ENCODE measurements at places on chromosomes 11 and 22. TPM values are rescaled to one million over a fixed set of nuclear protein-coding genes. Genes with fewer than 3 reads are reported as not detected.

Gene TPBGL
- 0.16 TPM for total RNA-seq

- DNase-seq, result no peak
Measured at GRCh38 chr11:109138196-109138595, 283.8 kb upstream of the C11orf87 start.

DNA sequence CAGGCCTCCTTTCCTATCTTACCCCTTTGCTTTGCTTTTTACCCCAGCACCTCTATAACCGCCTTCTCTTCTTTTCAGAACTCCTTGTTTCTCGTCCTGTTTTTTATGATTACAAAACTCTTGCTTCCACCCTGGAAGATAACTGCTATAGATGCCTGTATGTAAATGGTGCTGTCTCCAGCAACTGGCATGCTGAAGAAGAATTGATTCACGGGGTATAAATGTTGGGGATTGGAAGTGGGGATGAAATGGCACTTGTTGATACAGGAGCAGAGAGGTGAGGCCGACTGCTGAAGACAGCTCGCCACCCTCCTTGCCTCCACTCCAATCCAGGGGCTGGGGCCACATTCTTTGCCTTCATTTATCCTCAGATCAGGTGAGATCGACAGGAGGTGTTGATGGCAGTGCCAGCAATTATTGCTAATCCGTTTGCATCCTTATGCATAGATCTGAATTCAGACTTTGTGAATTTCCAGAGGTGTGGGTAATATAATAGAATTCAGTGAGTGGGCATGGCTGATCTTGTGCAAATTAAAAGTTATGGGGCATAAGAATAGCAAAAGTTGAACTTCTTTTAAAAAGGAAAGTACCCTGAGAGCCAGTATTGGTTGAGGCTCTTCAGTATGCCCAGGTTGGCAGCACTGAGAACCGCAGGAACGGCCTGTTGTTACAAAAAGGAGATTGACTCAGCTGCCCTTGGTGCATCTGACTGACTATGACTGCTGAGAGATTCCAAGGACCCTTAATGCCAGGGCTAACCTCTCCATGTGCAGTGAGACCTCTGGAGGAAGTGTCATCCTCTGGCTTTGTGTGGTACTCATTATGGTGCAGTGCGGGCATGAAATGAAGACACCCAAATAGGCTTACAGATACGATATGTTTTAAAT is 5.3 kb downstream of the NEAT1 start:
- DNase-seq, result no peak

- peak; percentile 37 for DNase-seq
Measured at GRCh38 chr22:37054056-37054395, 2.5 kb downstream of the KCTD17 start.

GRCh38 chr22:31210556-31211421 is 1.3 kb upstream of the LIMK2 start:
- no peak for DNase-seq

Gene VPREB1
- not detected for total RNA-seq

GRCh38 chr11:130580891-130581492 is 132.5 kb downstream of the ADAMTS15 start:
- DNase-seq, result peak; percentile 63

Gene FXYD6
- total RNA-seq, result 41.2 TPM

Gene MAP6
- 5.2 TPM for total RNA-seq

Gene HORMAD2
- not detected for total RNA-seq

GRCh38 chr11:33045551-33046255 is 6.3 kb downstream of the TCP11L1 start:
- no peak for DNase-seq

DNA sequence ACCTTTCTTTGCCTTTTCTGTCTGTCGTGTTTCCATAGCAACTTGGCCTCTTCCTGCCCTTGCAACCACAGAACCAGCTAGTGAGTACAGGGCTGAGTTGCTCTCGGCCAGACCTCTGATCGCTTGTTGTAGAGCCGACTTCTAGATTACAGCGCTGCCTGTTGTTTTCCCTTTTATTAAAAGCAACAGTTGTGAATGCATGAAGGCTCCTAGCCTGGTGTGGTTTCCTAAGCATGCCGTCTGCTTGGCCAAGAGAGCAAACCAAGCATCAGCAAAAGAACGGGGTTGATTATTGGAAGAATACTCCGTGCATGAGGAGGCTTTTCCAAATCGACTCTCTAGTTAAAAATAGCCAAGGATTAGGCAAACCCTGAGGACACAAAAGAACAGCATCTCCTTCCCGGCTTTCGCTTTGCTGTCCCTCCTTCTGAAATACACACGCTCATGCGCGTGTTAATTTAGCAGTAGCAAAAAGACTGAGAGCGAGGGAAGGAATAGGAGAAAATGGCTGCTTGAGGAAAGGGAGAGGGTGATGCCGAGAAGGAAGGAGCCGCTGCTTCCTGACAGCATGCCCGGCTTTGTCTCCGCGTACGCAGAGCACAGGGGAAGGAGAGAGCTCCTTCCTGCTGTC is 71.5 kb upstream of the TTC12 start:
- DNase-seq, result no peak

- DNase-seq, result no peak
Measured at GRCh38 chr11:35227576-35228327, 88.8 kb downstream of the CD44 start.

Gene RCOR2
- 11.1 TPM for total RNA-seq

Gene MAPK11
- total RNA-seq, result 10.0 TPM

Gene DGAT2
- 25.5 TPM for total RNA-seq

DNA sequence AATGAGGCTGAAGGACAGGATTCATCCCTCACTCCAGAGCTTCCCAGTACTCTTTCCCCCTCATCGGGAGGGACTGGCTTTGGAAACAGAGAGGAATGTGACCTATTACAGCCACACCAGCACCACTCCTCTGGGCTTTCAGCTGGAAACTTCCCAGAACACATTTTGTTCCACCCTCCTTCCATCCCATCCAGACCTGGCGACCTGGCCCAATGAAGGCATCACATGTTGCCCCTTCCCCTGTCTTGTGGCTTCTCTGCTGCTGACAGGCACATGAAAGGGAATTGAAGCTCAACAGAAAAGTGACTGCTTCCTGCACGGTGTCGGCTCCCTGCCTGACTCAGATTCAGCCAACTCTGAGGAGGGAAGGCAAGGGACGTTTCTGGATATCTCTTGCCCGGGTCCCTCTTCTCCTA is 19.1 kb downstream of the IRAG1 start:
- DNase-seq, result no peak

DNA sequence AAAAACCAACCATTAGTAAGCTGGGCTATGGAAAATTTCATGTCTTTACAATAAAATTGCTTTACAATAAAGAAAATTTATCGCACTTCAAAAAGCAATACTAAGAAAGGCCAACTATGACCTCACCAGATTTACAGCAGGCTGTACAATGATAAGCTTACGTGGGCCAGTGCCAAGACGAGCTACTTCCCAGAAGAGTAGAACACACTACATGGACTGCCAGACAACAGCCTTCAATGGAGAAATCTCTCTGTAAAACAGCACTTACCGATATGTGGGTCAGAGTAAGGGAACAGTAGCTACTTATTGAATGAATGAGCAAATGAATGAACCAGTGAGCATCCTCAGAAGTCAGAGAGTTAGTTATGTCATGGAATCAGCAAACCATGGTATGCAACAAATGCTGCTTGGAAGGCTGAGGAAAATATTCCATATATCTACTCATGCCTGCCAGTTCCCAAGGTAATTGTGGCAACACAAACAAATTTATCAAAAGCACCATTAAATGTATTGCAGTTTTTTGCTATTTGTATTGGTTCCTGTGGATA is 74.4 kb downstream of the SLC36A4 start:
- peak; percentile 65 for DNase-seq

Gene ENTHD1
- total RNA-seq, result not detected

GRCh38 chr11:112241486-112241885 is 15.3 kb downstream of the PTS start:
- no peak for DNase-seq

DNA sequence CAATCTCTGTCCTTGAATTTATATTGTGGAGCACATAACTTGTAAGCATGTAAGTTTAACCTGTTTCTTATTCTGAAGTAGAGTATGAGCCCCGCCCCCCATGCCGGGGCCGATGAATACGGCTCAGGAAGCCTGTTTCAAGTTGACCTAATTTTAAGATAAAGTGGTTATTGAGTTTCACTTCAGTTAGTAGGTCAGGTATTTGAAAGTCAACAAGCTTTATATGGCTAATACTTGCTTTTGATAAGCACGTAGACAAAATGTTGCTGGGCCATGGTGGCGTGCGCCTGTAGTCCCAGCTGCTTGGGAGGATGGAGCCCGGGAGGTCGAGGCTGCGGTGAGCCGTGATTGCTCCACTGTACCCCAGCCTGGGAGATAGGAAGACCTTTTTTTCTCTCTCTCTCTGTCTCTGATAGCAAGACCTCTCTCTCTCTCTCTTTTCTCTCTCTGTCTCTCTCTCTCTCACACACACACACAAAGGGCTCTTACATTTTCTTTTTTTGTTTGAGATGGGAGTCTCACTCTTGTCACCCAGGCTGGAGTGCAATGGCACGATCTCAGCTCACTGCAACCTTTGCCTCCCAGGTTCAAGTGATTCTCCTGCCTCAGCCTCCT is 14.4 kb downstream of the YWHAH start:
- no peak for DNase-seq

- no peak for DNase-seq
Measured at GRCh38 chr11:69535908-69536307, 54.4 kb downstream of the LINC01488 start.

DNA sequence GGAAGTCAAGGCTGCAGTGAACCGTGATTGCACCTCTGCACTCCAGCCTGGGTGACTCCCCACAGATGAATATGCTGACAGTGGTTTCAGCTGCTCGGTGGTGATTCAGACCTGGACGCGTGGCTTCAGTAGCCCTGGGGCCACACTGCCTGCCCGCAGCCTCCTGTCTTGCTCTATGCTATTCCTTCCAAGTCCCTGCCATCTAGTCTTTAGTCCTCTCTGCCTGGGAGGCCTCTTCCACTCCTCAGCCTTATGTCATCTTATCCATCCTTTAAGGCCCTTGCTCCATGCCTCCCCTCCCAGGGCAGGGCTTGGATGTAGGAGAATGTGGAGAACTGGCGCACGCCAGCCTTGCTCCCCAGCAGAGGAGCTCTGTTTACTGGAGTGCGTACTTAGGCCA is 23.0 kb downstream of the YDJC start:
- no peak for DNase-seq

- no peak for DNase-seq
Measured at GRCh38 chr11:94563848-94564467, 3.2 kb upstream of the PIWIL4 start.

Gene CLMP
- total RNA-seq, result 8.6 TPM

DNA sequence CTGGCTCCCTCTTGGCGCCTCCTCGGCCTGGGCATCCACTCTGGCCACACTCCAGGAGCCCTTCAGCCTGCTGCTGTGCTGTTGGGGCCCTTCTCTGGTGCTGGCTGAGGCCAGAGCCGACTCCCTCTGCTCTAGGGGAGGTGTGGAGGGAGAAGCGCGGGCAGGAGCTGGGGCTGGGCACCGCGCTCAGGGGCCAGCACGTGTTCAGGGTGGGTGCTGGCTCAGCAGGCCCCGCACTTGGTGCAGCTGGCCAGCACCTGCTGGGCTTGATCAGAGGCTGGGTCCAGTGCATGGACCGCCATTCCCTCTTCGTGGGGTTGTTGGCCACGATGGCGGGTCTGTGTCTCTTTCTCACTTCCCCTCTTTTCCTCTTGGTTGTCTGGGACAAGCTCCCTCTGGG is 2381.0 kb downstream of the LRRC4C start:
- DNase-seq, result no peak

GRCh38 chr11:128965485-128965884 is 22.8 kb upstream of the TP53AIP1 start:
- DNase-seq, result no peak

Gene ELMOD1
- 0.41 TPM for total RNA-seq

Gene DDTL
- 1.5 TPM for total RNA-seq

Gene SERGEF
- 15.2 TPM for total RNA-seq

- no peak for DNase-seq
Measured at GRCh38 chr11:8168485-8169257, at the start of gene RIC3. Gene RIC3 (minus strand): TSS chr11:8169025. CDS start chr11:8168989, 36 bp downstream.

Gene LDLRAD3
- total RNA-seq, result 1.7 TPM

Gene BTG4
- total RNA-seq, result not detected

DNA sequence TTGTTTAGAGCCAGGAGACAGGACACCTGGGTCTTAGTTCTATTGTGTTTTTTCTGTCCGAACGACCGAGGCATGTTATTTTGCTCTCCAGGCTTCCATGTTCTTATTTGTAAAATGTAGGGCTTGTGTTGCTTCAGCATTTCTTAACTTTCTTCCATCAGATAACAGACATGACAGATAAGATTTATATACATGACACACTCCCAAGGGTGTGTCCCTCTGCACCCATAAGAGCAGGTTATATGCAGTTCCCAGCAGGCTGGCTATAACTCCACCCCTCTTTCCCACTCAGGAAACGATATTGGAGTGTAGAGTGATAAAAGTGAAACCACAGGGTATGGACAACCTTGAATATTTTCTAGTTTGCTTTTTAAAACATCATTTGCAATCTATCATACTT is 65.8 kb downstream of the APIP start:
- no peak for DNase-seq

GRCh38 chr22:18110194-18110953 is at the start of gene TUBA8:
Gene TUBA8 (plus strand): TSS chr22:18110809. CDS start chr22:18110866, 57 bp downstream.
- DNase-seq, result peak; percentile 76

DNA sequence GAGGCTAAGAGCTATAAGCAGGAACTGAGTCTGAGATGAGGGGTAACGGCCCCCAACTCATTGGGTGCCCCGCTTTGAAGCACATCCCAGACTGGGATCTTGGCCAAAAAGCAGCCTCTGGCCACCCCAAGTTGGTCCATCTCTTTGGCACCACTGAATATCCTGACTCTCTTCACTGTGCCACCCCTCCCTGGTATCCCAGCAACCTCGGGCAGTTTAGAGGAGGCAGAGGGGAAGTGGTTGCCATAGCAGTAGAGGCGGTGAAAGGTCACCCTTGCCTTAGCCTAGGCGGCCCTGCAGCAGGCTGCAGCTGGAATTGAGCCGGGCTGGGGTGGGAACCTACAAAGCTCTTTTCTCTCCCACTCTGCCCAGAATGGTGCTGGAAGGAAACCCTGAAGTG is 1.1 kb downstream of the PELI3 start:
- DNase-seq, result no peak

DNA sequence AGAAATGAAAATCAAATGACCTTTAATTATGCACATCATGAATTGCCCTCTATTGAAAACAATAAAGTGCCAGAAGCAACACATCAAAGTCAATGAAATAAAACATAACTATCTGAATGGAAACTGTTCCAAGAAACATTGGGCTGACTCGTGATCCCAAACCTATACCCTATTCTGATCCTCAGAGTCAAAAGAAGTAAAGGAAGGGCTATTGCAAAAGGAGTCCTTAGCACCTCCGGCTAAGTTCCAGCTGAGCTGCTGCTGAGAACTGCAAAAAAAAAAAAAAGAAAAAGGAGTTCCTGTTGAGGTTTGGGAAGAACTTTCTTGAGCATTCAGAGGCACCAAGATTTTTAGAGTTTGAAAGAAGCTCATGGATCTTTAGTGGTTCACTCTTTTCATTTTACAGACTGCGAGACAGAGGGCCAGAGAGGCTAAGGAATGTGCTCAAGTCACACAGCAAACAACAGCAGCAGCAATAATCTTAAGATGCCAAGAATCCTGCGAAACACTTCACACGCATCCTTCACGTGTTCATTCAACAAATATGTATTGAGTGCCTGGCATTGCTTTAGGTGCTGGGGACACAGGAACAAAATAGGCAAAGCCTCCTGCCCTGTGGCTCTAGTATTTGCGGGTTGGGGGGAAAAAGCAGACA is 841 bp upstream of the TMPRSS13 start:
- no peak for DNase-seq

- DNase-seq, result no peak
Measured at GRCh38 chr22:28063656-28064055, 144.6 kb upstream of the PITPNB start.

Gene RFPL2
- total RNA-seq, result not detected

GRCh38 chr11:126212089-126212660 is 593 bp downstream of the FAM118B start:
- DNase-seq, result no peak

GRCh38 chr11:112306230-112306629 is 45.6 kb upstream of the PLET1 start:
- no peak for DNase-seq

All from Right ventricle myocardium inferior (tissue), 1 donor.